Cerebellar nuclear complex (tissue), 1 donor: ENCODE measurements at places on chromosomes 4 and X.

GRCh38 chr4:82645936-82646565, 84.3 kb upstream of the TMEM150C start:
- DNase-seq: no peak

- no peak for DNase-seq
These were observed 33.3 kb upstream of the RBBP7 start for GRCh38 chrX:16903274-16904022.

DNA sequence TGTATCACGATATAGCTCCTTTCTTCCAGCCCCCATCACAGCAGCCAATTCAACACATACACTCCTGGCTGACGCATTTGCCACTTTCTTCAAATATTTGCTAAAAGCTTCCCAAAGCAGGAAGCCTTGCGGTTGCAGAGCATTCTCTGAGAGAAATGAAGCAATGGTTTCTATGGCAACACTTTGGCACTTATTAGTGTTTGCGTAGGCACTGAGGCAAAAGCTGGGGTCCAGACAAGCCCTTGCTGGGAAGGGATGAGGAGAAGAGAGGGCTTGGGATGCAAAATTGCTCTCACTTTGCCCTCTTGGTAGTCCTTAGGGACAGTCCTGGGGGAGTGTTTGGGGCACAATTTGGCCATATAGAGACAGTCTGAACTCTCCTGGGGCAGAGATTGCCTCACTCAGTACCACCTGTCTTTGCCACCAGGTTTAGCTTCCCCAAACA, 55.0 kb upstream of the PAK3 start:
- no peak for DNase-seq

- DNase-seq: no peak
These were observed 1389.4 kb downstream of the C4orf33 start for GRCh38 chr4:130485371-130485770.

DNA sequence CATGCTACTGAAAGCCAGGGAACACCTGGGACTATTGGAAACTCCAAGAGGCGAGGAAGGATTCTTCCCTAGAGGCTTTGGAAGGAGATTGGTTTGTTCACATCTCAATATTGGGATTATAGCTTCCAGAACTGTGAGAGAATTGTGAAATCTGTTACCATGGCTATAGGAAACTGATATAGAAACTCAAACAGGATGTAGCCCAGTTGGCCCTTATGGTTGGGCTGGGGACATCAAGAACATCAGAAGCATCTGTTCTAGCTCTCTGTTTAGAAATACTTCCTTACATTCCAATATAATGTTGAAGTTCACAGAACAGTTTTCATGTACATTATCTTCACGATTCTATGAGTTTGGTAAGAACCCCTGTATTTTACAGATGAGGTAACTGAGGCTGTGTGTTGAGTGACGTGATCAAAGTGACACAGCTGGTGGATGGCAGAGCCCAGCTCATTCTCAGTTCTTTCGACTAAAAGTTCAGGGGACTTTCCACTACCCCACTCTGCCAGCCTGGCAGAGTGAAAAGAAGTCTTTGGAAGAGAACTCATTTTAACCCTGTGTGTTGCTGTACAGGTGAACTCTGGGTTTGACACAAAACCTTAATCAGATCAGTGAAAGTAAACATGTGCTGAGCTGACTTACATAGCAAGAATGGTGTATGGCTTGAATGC, 183.0 kb downstream of the GBA3 start:
- DNase-seq: no peak

DNA sequence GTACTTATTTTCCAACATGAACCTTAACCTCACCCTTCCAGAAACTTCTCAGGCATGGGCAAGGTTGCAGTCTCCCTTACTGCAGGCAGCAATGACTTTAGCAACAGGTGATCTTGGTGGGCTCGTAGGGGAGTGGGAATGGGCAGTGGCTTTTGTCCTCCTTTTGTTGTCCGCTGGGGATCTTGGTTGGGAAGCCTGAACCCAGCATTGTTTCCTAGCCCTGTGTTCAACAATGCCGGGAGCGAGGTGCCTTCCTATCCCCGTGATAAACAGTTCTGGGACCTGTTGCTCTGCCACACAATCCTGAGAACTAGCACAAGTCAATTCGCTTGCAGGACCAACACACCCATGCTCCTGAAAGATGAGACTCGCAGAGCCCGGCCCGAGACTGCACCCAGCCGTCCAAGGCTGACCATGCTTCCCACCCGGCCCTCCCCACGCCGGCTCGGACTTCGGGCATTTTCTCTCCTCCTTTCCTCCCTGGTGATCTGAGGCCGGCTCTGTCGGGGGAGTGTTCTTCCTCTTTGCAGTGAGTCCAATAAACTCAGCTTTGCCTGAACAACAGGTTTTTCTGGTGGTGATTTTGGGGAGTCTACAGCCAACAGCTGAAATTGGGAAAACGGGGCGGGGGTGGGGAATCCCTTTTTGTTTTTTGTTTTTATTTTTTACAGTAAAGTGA, 20.2 kb downstream of the IRAK1 start:
- no peak for DNase-seq

- no peak for DNase-seq
These were observed 70.1 kb downstream of the MID1IP1 start for GRCh38 chrX:38871129-38872029.

DNA sequence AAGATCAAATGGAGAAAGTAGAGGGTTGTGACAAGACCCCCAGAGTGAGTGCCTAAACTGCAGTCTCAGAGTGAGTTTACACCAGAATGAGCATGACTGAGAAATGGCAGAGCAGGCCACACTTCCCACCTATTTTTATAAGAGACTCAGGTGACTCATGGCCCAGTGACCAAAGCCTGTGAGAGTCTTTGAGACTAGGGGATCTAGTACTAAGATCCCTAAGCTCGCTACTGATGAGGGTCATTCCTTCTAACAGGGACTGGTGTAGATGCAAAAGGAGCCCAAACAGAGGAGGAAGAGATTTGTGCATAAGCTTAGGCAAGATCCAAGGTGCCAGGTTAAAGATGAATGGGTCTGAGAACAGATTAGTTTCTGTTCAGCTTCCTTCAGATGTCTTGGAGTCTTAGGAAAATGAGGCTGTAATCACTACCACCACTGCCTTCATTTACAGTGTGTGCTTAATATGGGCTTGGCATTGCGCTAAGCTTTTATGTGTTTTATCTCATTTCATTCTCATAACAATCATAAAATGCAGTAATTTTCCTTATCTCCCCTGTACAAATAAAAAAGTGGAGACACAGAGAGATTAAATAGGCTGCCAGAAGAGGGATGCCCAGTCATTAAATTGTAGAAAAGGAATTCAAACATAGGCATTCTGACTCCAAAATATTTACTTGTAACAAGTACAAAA, 62.8 kb downstream of the RWDD4 start:
- DNase-seq: no peak

DNA sequence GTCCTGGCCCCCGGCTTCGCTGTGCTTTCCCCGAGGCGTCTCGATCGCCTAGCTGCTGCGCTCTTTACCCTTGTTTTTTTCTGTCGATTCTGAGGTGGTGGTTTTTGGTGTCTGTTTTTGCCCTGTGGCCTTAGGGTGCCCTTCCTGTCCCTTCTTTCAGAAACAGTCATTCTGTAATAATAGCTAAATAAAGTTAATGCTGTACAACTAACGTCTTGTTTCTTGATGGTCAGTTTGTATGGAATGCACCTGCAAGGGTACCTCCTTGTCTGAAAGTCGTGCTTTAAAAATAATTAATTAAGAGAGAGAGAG, 686 bp downstream of the FIP1L1 start:
- DNase-seq: no peak

DNA sequence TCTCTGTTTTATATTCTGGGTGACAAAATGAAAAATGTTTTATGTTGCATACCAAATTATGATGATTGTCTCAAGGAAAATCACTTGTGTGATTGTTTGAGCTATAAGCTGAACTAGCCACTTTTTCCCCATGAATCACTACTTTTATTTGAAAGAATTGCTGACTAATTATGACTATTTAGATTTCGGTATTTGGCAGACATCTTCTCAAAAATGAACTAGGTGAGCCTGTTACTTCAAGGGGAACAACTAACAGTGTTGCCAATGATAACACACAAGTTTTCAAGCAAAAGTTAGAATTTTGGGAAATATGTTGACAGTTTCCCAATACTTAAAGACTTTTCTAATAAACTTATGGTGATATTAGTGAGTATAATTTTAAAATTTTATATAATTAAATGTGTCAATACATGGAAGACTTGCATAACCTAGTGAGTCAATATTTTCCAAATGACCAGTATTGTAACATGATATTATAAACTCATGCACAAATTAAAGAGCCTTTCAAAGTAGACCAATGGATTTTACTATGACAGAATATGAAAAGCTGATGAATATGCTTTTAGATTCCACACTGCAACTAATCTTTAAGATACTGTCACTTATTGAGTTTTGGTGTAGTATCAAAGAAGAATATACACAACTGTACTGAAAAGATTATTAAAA, 187.7 kb upstream of the GATB start:
- DNase-seq: no peak

DNA sequence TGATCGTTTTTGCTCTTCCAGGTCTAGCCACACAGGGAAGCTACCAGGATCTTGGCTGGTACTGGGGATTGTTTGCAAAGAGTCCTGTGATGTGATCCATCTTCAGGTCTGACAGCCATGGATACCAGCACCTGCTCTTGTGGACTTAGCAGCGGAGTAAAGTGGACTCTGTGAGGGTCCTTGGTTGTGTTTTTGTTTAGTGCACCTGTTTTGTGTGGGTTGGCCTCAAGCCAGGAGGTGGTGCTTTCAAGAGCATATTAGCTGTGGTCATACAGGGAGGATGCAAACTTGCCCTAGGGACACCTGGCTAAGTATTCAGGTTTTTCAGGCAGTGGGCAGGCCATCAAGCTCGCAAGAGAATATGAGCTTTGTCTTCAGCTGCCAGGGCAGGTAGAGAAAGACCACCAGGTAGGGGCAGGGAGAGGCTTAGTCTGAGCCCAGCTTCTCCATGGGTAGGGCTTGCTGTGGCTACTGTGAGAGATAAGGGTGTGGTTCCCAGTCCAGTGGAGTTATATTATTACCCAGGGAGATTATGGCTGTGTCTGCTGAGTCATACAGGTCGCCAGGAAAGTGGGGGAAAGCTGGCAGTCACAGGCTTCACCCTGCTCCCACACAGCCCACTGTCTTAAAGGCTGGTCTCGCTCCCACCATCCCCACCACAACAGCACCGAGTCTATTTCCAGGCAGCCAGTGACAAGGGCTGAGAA, 293.7 kb downstream of the PCDH18 start:
- no peak for DNase-seq

DNA sequence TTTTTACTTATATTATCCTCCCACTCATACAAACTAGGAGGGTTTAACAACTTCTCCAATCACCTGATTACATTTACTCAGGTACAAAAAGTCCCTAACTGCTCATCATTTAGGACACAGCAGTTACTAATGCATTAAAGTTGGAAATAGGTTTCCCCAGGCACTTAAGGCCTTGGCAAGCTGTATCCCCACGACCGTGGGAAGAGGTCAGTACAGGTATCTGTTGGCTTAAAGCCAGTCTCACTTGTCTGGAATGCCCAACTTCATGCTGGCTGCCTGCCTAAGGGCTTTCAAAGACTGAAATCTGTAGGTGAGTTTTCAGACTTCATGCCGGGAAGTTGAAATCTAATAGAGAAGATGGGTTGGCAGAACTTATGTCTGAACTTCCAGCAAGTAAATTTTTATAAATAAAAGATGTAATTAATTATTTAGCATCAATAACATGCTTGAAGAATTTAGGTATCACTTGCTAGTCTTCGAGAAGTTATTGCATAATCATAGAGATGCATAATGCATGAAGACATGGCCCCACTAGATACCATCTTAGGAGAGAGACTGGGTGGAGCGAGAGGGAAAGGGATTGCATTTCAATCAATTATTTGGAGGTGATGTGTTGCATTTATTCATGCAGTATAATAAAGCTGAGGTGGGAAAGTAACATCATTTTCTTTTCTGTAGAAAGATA, 54.2 kb downstream of the SCD5 start:
- no peak for DNase-seq

DNA sequence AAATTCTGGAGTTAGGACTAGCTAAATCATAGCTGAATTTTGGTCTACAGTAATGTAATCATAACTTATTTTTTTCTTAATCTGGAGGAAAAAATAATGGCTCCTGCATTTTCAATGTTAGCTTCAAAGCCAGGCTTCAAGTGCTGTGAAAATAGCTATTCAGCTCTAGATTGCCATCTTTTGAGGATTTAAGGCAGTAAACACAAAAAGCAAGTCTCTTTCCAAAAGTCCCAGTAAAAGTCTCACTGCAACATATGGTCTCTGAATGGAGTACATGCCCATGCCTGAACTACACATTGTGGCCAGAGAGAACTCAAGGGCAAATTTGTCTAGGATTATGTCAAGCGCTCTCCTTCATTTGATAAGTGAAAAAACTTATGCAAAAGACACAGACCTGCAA, 720.9 kb downstream of the FSTL5 start:
- DNase-seq: no peak

DNA sequence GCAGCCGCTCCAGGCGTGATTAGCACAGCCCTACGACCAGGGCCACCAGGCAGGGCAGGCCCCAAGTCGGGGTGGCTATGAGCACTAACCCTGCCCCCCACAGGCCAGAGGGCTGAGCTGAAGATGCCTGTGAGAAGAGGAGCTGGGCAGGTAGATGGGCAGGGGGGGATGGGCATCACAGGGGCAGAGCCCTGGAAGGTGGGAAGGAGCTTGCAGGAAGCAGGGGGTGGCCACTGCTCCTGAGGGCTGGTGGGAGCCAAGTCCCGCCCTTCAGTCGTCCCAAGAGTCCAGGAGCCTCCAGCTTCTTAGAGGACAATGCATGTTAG, 7.3 kb upstream of the MXD4 start:
- no peak for DNase-seq

GRCh38 chr4:41155194-41155830, 59.0 kb downstream of the APBB2 start:
- no peak for DNase-seq

GRCh38 chrX:150229481-150229880, 133.6 kb upstream of the MAMLD1 start:
- no peak for DNase-seq

GRCh38 chrX:46757052-46757451, 1.9 kb downstream of the SLC9A7 start:
- DNase-seq: no peak

- DNase-seq: no peak
These were observed 55.6 kb upstream of the EXOC1L start for GRCh38 chr4:55763996-55764395.
